ENCODE measurements at places on chromosomes 2 and 18. TPM values are rescaled to one million over a fixed set of nuclear protein-coding genes. Genes with fewer than 3 reads are reported as not detected.

- DNase-seq = no peak
Measured at GRCh38 chr2:10891390-10891789, 20.3 kb upstream of the KCNF1 start.

GRCh38 chr2:88159481-88159880 is 10.7 kb upstream of the THNSL2 start:
- DNase-seq = no peak

DNA sequence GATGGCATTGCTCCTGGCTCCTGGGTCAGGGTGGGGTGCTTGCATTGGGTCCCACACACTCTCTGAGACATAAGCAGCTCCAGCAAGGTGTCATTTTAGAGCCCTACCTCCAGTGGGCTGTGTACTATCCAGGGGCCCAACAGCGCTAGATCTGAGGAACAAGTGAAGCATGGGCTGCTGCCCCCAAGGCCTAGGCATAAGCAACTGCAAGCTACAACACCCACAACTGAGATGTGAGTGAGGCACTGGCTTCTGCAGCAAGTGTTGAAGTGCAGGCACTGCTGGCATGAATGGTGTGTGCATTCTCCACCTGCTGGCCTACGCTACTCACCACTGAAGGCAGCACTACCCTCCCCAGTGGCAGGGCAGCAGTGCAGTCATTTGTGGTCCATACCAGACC is 81.0 kb upstream of the STK39 start:
- DNase-seq = no peak

CD207 gene
- not detected for total RNA-seq

DNA sequence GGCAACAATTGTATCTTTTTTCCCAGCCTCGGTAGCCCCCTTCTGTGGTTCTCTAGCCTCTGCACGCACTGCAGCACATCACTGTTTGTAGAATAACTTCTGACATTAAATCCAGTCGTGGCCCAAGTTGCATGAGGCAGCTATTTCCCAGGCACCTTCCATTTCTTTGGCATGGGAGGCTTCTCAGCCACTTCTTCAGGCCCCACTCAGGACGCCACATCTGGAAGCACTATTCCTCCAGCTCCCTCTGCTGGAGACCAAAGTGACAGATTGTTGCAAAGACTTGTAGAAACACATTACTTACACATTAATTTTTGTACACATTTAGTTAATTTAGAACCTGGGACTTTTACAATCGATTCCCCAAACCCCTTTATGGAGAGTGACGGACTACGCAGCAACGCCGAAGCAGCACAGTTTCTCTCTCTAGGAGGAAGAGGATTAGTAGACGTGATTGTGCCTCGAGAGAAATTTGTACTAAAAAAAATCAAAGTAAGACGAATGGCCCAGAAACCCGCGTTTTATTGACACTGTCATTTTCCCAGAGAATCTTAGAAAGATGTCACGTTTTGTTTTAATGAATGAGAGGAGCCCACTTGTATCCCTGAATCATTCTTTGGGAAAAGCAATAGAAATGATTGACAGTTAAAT is 57.8 kb upstream of the RGPD5 start:
- DNase-seq = no peak

MXD1 gene
- total RNA-seq = 17.2 TPM

DNA sequence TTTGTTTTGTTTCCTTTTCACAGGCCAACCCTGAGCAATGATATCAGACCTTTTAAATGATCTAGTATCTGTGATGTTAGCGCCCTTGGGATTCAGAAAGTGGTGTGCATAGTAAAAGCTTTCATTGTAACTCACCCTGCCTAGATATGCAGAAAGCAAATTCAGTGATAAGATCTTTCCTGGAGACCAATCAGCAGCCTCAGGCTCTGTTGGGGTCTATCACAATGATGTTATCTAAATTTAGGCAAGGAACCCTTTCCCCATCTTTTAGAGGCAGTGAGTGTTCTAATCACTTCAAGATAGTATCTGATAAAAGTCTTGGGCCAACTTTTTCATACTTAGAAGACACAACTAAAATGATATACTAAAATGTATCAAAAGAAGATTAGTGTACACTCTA is 23.6 kb upstream of the PNO1 start:
- no peak for DNase-seq

DNA sequence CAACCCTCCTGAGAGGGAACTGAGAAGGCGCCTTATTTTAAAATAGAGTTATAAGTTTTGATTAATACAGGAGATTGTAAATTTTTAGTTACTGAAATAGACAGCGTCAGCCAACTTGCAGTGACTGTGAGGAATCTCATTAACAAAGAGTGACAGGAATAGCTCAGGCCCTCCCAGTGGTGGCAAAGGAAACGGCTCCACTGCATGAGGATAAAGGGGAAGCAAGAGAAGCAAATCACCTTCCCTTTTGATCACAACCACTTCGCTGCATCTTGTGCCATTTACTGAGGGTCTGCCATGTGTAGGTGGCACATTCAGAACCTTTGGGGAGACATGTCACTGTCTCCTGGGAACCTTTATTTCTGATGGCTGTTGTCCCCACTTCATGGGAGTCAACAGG is 612.4 kb upstream of the RAB6C start:
- DNase-seq = no peak

FOXD4L1 gene
- total RNA-seq = 0.52 TPM

GRCh38 chr2:186044761-186045160 is 306.2 kb downstream of the FSIP2 start:
- no peak for DNase-seq

- DNase-seq = no peak
Measured at GRCh38 chr2:225137971-225138370, 95.7 kb upstream of the DOCK10 start.

- no peak for DNase-seq
Measured at GRCh38 chr2:120523766-120524165, 177.8 kb downstream of the INHBB start.

CFAP65 gene
- not detected for total RNA-seq

- no peak for DNase-seq
Measured at GRCh38 chr2:78132391-78133370, 610.5 kb upstream of the LRRTM4 start.

FZD7 gene
- 0.61 TPM for total RNA-seq

DNA sequence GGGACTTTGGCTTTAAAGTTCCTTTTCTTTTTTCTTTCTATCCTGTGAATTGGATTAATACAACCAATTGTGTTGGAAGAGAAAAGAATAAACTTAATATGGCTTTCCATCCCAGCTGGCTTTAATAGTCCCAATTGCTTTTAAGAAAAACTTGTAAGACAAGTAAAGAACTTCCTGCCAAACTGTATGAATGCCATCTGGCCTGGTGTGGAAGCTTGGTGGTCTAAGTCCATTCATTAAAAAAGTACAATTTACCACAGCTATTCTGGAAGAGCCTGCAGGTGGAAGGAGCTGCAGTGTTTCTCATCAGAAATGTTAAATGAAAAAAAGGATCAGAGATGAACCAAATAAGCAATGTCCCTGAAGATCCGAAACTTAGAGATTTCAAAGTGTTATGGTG is 103.9 kb downstream of the KLHL14 start:
- no peak for DNase-seq

GFPT1 gene
- total RNA-seq = 23.1 TPM

ALPP gene
- not detected for total RNA-seq

GRCh38 chr18:35110059-35110458 is 68.8 kb downstream of the MAPRE2 start:
- DNase-seq = no peak

NPPC gene
- not detected for total RNA-seq

CPLX4 gene
- not detected for total RNA-seq

NYAP2 gene
- not detected for total RNA-seq

DNA sequence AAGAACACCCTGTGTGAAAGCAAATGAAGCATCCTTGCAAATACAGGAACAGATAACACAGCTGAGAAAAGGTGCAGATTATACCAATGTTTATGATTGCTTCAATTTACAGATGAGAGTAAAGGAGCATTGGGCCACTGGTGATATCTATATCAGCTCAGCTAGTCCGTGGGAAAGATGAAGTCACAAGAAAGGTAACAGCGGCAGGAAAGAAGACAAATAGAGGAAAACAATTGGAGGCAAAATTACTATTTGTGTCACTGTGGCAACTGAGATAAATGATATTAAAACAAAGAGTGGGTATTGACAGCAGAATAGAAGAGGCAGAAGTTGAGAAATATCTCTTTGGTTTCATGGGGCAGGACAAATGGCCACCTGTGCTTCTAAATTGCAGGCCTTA is 121.2 kb upstream of the CAVIN2 start:
- no peak for DNase-seq

UGT1A4 gene
- not detected for total RNA-seq

DNA sequence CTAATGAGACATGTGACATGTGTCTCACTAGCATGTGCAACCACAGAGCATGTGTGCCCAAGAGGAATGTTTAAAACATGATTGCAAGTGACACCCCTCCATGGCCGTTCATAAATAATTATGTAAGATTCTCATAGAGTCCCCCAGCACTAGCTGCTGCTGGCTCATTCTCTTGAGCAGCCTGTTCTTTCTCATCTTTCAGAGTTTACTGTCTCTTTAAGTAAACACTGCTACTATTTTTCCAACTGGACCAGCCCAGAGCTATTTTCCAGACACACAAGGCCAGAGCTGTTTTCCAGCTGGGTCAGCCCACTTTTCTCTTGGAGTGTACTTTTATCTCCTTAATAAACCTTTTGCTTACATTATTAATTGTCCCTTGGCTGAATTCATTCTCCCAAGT is 326.8 kb upstream of the DLGAP1 start:
- no peak for DNase-seq

DNA sequence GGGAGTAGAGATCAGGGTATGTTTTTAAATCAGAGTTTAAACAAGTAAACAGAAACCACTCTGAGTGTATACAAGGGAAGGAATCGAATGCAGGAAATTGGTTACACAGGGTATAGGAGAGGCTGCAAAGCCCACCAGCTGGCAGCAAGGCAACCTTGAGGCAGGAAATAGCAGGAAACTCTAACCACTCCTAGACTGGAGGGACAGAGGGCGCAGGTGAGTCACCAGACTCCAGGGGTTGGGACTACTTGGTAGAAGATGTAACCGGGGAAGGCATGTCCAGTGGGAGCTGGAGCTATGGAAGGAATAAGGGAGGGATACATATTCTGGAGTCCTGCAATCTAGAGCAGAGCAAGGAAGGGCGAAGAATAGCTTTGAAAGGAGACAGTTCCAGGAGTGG is 152.3 kb downstream of the MEIS1 start:
- DNase-seq = no peak

DNA sequence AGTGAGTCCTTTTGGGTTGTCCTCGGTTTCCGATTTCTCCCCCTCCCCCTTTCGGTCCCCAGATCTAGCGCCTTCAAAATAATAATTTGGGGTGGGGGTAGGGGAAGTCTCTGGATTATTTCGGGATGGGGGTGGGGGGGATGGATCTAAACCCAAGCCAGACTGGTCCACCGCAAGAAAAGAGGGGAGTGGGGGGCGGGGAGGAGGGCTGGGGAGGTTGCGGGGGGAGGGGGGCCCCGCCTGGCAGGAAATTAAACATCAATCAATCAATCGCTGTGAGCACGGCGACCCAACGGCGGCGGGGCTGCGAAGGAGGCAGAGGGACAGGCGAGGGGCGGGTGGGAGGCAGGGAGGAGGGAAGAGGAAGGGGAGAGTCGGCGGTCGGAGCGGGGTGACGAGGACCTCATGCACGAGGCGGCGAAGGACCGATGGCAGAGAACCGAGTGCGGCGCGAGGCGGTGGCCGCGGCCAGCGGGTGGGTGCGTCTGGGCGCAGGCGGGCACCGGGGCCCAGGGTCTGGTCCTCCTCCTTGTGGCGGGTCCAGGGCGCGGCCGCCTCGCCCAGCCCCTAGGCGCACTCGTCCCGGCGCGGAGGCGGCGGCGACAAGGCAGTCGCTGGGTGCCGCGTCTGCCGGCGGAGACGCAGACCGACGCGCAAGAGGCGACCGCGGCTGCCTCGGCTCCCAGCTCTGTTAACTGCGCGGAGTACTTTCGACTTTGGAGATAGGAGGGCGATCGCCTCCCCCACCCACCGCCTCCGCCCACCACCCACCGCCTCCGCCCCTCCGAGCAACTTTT is 468 bp upstream of the SATB2 start:
- peak; percentile 45 for DNase-seq

SOX11 gene
- total RNA-seq = not detected

DNA sequence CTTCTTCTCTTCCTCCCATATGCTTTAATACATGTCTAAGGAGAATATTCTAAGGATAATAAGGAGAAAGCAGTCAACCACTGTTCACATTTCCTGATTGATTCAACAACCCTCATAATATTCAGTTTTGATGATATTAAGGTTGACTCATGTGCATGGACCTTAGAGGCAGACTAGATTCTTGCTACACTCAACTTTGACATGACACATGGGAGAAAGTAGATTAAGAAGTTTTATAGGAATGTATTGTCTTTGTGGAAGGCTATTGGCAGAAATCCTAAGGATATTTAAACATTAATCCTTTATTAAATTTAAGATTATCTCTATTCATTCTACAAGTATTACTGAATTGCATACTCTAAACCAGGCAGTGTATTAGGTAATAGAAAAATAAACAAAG is 309.1 kb upstream of the CYRIA start:
- DNase-seq = no peak

C2orf80 gene
- not detected for total RNA-seq

- no peak for DNase-seq
Measured at GRCh38 chr2:218823196-218823855, 8.3 kb downstream of the PRKAG3 start.

GRCh38 chr2:67076239-67076624 is 320.9 kb upstream of the ETAA1 start:
- DNase-seq = no peak

GRCh38 chr2:94986392-94986963 is 39.0 kb upstream of the MAL start:
- peak; percentile 23 for DNase-seq

ZNF521 gene
- total RNA-seq = not detected

RTN4 gene
- total RNA-seq = 81.3 TPM

- DNase-seq = no peak
Measured at GRCh38 chr2:46781468-46782189, 134.0 kb downstream of the MCFD2 start.

CNRIP1 gene
- not detected for total RNA-seq

DNA sequence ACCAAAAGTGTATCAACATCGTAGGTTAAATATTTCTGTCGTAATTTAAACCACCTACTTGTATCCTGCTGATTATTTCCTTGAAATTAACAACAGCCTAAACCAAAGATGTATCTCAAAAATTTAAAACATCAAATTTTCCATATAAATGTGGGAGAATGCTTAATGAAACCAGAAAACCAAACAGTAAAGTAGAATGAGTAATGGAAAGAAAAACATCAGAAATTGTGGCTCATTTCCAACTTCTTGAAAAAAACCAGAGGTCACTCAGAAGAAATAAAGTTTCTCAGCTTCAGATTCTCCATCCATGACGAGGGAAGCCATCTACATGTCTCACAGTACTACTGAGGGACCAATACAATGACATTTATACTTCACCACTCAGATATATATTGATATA is 296.5 kb downstream of the NOL4 start:
- no peak for DNase-seq

BOK gene
- total RNA-seq = not detected

SCN9A gene
- not detected for total RNA-seq

DSG2 gene
- total RNA-seq = not detected

RND3 gene
- total RNA-seq = not detected

UPP2 gene
- not detected for total RNA-seq

CROCC2 gene
- total RNA-seq = not detected
